Large intestine (tissue), 12 donors: ENCODE measurements at places on chromosomes 11 and 22. TPM values are rescaled to one million over a fixed set of nuclear protein-coding genes. Genes with fewer than 3 reads are reported as not detected.

DNA sequence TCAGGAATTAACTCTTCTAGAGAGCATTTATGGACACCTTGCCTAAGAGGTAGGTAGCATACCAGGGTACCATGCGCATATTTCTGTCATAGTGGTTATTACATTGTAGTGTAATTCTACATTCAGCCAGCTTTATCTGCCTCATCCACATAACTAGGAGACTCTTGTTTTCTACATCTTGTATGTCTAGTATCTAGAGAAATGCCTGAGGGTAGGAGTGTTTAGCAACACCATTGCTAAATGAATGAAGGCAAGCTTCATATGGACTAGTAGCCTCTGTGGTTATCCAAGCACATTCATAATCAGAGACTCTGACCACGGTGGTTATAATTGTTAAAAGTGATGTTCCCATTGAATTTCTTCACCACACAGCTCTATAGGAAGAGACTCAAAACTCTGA is 107.9 kb downstream of the NTM start:
- no peak for DNase-seq

Gene TMEM41B
- 33.0 TPM for polyA plus RNA-seq

- no peak for DNase-seq
Measured at GRCh38 chr11:115695677-115696364, 191.6 kb upstream of the CADM1 start.

Gene SIK2
- 21.6 TPM for polyA plus RNA-seq

- DNase-seq, result no peak
Measured at GRCh38 chr22:50058906-50059880, 1.1 kb upstream of the TTLL8 start.

Gene MFNG
- polyA plus RNA-seq, result 9.1 TPM

Gene POLD3
- 16.9 TPM for polyA plus RNA-seq

DNA sequence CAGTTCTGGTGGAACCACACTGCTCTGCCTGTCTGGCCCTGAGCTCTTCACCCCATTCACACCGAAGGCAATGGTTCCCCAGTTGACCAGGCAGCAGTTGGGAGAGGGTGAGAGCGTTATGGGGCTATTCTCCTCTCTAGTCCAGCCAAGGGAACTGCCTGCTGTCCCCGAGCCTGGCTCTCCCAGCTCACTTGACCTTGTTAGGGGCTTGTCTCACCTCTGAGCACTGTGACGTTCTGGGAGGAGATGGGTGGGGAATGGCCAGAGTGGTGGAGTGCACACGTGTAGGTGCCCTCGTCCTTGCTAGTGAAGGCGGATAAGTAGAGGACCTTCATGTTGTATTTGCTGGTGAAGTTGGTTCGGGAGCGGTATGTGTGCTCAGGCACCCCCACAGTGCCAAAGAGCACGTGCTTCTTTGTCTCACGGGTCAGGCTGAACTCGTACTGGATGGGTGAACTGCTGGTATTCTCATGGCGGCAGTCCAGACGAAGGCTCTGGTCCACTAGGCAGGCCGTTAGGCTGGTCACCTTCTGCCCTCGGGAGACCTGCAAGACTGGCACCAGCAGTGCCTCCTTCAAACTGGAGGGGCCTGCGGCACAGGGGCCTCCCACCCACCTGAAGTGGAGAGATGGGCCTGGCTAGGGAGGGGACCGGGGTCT is 3.0 kb downstream of the THY1 start:
- DNase-seq, result no peak

DNA sequence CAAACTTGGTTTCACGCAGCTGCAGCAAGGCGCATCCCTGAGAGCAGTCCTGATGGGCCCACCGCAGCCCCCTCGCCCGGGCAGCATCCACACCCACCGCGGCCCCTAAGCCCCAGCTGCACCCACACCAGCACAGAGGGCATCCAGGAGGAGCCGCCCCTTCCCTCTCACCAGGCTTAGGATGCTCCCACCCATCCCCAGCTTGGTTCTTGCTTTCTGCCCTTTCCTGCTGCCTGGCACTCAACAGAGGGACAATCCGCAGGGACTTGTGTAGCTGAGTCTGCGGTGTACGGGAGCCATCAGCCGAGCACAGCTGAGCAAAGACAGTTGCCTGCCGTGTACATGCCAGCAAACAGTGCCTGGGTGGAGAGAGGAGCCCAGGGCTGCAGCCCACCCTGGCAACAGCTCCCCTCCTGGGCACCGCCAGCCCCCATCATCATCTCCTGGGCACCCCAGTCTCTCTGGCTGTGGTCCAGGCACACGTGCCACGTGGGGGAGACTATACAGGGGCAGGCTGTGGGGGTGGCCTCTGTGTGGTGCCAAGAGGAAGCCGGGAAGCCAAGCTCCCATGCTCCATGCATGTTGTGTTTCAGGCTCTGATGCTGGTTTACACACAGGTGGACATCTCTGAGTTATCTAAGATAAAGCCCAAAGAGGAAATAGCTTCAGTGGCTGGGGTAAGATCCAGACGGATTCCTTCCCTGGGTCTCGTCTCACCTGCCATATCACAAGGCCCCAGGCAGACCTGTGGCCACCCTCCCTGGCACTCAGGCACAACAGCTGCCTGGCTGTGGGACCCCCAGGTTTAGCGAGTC is 36.0 kb upstream of the GNB1L start:
- DNase-seq, result no peak

Gene KRTAP5-8
- 0.09 TPM for polyA plus RNA-seq

DNA sequence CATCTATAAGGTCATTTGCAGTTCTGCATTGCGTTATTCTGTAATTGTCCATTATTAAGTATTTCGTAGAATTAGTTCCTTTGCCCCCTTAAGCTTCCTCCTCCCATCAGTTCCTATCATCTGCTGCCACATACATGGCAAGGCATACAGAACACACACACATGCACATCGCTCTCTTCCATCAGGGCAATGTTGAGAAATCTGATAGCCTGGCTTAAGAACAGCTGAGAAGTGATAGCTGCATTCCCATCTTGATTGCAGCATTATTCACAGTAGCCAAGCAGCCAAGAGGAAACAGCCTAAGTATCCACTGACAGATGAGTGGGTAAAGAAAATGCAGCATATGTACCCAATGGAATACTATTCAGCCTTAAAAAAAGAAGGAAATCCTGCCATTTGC is 186.8 kb upstream of the CADM1 start:
- DNase-seq, result no peak

- no peak for DNase-seq
Measured at GRCh38 chr11:130071211-130071712, 1.6 kb downstream of the APLP2 start.

GRCh38 chr22:31628362-31628761 is 33.7 kb downstream of the PISD start:
- no peak for DNase-seq

GRCh38 chr11:1650034-1650917 is 20.7 kb downstream of the KRTAP5-5 start:
- no peak for DNase-seq

GRCh38 chr11:27217948-27218420 is 145.0 kb downstream of the CCDC34 start:
- DNase-seq, result no peak

Gene JAM3
- 15.7 TPM for polyA plus RNA-seq

- no peak for DNase-seq
Measured at GRCh38 chr11:113528982-113529381, 53.8 kb upstream of the DRD2 start.

GRCh38 chr22:48021991-48022401 is 1259.5 kb downstream of the TBC1D22A start:
- no peak for DNase-seq

DNA sequence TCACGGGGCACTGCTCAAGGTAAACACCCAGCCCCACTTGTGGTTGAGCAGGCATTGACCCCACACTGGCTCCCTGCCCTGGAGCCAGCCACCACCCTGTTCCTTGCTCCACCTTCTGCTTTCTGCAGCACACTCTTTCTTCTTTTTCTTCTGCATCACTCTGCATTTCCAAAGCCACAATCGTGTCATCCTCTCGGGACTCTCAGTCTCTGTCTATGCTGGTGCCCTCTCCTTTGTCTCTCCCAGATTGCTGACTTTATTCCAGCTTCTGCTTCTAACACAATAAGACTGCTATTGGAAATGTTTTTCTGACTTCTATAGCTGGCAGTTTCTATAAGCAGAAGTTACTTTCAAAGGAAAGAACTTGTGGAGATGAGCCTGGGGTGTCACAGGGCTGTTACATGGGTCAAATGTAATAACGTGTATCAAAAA is 14.4 kb downstream of the GRAP2 start:
- no peak for DNase-seq
